ENCODE measurements at places on chromosomes 5 and 9.

- peak; percentile 52 for DNase-seq
Observed at GRCh38 chr5:93186076-93186682, 394.8 kb downstream of the NR2F1-AS1 start.

DNA sequence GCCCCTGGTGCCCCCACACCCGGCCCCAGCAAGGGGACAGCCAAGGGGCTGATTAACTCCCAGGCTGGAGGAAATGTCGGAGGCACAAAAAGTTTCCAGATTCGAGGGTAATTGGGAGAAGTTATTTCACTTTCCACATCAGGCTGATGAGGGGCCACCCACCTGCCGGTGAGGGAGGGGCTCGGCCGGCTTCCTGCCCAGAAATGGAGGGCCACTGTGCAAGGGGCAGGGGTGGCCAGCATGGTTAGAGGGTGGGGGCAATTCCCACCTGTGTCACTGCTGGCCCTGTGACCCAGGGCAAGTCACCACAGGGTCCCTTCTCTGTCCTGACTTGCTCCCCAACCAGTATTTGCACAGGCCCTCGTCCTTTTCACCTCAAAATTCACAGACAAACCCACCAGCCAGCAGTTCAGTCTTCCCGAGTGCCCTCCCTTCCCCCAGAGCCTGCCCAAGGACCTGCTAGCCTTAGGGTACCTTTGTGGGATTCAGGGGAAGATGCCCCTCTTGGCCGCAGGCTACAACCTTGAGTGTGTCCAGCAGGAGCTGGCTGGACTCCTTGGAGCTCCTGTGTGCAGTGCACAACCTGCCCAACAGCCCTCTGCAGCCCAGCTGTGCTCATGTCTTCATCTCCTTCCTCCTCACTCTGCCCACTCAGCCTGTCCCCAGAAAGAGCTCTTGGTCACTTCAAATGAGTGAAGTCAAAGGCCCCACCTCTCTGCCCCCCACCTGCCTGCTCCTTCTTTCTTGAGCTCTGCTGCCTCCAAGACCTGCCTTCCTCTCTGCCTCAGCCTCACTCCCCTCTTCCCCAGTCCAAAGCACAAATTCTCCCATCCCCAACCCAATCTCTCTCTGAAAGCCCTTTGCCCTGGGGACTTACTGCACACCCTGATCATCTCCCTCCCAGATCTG lies 130.5 kb downstream of the BARX1 start:
- DNase-seq, result no peak

DNA sequence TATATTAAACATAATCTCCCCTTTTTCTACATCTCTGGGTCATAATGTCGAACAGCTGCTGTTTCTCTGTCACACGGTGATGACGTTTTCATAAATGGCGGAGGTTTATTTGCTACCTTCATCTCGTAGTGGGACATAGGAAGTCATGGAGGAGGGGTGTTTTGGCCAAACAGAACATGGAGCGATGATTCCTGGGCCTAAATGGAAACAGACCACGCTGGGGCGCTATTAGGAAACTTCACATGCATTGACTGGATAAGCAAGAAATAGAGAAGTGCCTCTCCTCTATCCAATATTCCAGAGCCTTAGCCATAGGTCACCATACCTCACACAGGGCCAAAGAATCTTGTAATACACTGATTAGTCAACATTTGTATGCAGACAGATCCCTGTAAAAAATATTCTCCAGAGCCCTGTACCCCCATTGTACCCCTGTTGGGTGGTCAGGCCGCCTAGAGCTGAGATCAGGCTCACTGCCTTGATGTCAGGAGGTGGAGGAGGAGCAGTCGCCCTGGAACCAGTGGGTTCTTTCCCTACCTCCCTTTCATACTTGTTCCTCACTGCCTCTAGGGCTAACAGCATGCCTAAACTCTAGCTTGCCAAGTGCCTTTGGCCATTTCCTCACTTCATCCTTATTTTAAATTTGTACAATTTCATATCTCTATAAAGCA lies 77.8 kb upstream of the SPIN1 start:
- no peak for DNase-seq

DNA sequence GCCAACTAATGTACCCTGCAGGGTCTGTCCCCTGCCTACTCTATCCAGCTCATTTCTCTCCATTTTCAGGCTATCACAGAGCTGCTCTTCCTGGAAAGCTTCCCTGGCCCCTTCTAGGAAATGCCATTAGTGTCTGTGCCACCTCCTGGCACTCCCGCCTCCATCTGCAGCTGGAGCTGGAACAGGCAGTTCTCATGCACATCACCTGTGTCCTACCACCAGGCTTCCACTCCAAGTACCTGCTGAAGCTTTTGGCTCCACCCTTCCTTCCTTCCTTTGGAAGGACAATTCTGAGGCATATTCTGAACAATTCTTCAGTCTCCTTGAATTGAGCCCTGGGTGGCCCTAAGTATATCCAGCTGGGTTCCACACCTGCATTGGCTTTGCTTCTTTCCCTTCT lies 156.2 kb upstream of the ZNF618 start:
- DNase-seq, result no peak

GRCh38 chr9:82242285-82242963 lies 253.9 kb downstream of the SPATA31D1 start:
- no peak for DNase-seq

DNA sequence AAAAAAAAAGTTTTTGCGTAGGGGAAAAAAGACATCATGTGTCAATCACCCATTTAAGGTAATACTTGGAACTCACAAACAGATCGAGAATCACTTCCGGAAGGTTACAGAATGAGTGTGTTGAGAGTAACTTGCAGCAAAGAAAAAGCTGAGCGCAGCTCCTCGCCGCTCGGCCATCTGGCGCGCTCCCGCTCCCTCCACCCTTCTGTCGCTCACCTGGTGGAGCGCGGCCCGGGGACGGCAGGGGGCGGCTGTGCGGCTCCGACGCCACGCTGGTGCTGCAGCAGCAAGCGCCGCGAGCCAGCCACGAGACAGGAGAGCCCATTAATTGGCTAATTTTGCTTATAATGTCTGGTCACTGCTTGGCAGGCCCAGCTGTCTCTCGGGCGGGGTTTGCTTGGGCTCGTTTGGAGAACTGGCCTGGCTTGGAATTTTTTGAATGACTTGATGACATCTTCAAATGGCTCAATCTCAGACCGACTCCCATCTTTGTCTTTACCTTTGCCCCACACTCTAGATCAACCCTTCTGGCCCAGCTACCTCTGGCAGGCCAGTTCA lies 601.8 kb downstream of the CCDC171 start:
- DNase-seq, result peak; percentile 81

GRCh38 chr5:179143446-179143845 lies 83.3 kb downstream of the ZNF354C start:
- DNase-seq, result no peak

DNA sequence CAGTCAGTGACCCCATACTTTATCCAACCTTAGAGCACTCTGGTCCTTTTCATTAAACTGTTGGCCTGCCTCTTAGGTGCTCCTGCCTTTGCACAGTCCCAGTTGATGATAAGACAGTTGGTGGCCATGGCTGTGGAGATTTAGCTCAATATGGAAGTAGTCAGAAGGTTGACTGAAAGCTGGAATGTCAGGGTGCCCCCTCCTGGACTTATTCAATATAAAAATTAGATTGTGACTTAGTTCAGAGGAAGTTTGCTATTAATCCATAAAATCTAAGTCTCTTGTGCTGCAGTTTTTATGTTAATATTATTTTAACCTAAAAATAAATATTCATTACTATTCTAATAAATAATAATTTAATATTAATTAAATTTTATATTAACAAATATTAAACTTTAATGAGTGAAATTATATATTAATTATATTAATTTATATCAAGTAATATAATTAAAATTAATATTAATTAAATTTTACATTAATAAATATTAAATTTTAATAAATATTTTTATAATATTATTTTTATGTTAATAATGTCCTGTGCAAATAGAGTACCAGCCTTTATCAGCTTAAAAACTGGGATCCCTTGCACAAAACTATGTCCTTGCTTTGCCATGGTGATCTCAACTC lies 77.7 kb upstream of the ADAMTSL1 start:
- DNase-seq, result no peak

DNA sequence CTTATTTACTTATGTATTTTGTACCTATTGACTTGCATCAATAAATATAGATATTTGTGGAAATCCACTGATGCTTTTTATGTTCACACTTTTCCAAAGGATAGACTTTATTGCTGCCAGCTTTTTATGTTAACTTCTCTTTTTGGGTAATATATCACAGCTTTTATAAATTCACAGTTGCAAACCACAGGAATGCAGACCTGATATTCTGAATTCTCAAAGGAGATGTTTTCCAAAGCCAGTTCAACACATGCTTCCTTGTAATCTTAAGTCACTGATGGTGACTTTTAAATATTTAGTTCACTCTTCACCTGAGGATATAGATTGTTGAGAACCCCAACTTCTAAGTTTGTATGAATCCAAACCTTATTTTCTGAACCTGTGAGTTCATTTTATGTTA lies 223.4 kb upstream of the PRR16 start:
- no peak for DNase-seq

DNA sequence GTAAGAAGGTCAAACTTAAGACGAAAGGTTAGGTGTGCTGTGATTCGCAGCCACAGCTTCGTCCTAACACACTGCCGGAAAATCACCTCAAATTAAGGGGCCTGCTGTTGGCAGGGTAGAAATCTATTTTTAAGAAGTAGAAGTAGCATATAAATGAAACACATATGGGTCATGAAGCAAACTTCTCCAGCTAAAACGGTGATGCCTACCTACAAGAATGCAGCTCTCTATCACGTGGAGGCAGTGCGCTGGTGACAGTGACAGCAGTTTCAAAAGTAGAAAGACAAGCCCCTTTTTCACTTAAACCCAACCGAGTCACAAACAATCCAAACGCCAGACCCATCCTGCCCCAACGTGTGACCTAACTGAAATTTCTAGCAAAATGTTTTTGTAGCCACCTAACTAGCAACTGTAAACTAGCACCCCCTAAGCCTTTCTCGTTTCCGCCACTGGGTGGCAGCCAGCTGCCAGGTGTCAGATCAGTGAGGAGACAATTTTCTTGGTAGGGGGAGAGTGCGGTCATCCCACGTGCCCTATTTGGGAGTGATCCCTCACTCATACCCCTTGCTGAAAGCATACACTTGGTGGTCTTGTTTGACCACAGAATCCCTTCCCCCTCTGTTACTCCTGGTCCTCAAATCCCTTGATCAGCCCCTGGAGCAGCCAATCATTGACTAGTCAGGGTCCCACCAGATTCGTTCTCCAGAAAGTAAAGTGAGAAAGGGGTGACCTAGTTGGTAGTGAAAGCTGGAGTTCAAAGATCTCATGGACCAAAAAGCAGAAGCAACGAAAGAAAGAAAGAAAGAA lies 71.8 kb upstream of the MAMDC2 start:
- peak; percentile 45 for DNase-seq

- DNase-seq, result peak; percentile 34
Observed at GRCh38 chr9:132973713-132974112, 4.8 kb upstream of the GFI1B start.

DNA sequence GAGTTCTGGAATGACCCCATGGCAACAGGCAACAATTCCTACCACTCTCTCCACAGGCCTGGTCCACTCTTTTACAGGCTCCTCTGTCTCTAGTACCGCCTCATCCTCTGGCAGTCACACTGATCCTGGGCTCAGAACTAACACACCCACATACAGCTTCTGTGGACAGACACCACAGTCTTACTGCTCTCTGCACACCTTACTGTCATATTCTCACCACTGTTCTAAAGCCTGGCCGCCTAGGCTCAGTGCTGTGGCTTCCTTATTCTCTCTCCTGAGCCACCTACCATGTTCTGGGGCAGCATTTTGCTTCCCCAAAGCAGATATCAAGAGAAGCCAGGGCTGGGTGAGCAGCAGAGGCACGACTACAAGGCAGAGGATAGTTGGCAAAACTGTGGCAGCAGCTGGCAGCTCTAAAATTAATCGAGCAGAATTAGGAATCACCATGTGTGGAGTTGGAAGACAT lies 14.8 kb downstream of the REEP5 start:
- DNase-seq, result no peak

DNA sequence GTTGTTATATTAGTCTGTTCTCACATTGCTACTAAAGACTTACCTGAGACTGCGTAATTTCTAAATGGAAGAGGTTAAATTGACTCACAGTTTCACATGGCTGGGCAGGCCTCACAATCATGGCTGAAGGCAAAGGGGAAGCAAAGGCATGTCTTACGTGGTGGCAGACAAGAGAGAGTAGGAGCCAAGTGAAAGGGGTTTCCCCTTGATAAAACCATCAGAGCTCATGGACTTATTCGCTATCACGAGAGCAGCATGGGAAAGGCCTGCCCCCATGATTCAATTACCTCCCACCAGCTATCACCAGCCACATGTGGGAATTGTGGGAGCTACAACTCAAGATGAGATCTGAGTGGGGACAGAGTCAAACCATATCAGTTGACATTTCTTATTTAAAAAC lies 374.5 kb upstream of the RORB start:
- no peak for DNase-seq

GRCh38 chr5:171813813-171814490 lies 28.3 kb downstream of the SMIM23 start:
- DNase-seq, result no peak

DNA sequence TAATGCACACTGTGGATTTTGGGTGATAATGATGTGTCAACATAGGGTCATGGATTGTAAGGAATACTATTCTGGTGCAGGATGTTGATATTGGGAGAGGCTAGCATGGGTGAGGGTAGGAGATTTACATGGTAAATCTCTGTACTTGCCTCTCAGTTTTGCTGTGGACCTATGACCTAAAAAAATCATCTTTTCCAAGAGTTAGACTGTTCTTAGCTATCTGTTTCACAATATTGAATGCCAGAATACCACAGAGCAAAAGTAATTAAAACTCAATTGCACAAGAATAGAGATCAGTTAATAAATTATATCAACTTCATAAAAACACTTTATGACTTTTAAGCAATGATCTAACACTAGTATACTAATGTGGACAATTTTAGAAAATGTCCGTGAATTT lies 651.6 kb downstream of the HTR1A start:
- no peak for DNase-seq

- no peak for DNase-seq
Observed at GRCh38 chr9:101585740-101586139, 9.0 kb downstream of the PPP3R2 start.

DNA sequence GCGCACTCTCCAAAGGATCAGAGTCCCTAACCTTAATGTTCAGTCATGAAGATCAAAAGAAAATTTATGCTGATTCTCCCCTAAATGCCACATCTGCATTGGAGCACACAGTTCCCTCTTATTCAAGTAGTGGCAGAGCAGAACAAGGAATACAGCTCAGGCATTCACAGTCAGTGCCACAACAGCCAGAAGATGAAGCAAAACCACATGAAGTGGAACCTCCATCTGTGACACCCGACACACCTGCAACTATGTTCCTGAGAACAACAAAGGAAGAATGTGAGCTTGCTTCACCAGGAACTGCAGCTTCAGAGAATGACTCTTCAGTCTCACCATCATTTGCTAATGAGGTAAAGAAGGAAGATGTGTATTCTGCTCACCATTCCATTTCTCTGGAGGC lies 40.0 kb downstream of the CMYA5 start:
- no peak for DNase-seq

- peak; percentile 94 for DNase-seq
Observed at GRCh38 chr5:68433923-68434879, 218.6 kb downstream of the PIK3R1 start.

Data from MG63 (cell line).